Gastroesophageal sphincter (tissue), 4 donors: ENCODE measurements at places on chromosomes 1 and 21. TPM values are rescaled to one million over a fixed set of nuclear protein-coding genes. Genes with fewer than 3 reads are reported as not detected.

Gene LYPD8
- total RNA-seq = not detected

Gene PPIE
- total RNA-seq = 44.3 TPM

Gene VWA5B1
- total RNA-seq = not detected

Gene BEND5
- total RNA-seq = 8.9 TPM

Gene CD247
- total RNA-seq = 1.3 TPM

Gene CACNA1S
- not detected for total RNA-seq

Gene LCE3D
- not detected for total RNA-seq

Gene GBP6
- total RNA-seq = 1.6 TPM

Gene MTARC1
- 6.2 TPM for total RNA-seq

Gene SLC6A17
- total RNA-seq = under 0.01 TPM

Gene PARS2
- 5.5 TPM for total RNA-seq

Gene TRPM2
- 3.2 TPM for total RNA-seq

Gene TPTE
- not detected for total RNA-seq

Gene UTP11
- total RNA-seq = 53.7 TPM

GRCh38 chr1:19483261-19483660 is 2.1 kb downstream of the CAPZB start:
- no peak for ATAC-seq

- peak; percentile 17 for ATAC-seq
Observed at GRCh38 chr1:162680419-162681121, 48.3 kb downstream of the DDR2 start.

DNA sequence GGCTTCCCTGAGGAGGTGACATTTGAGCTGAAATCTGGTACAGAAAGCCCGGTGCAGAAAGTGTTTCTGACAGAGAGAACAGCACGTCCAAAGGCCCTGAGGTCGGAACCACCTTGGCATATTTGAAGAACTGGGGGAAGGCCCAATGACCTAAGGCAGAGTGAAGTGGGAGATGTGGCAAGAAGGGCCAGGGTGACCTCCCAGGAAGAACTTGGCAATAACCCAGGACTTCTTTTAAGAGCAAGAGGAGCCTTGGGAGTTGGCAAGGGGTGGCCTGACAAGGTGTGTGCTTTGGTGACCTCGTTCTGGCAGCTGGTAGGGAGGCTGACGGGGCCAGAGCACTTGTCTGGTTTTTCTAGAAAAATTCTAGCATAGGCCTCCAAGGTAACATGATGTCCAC is 23.4 kb downstream of the TTC39A start:
- no peak for ATAC-seq

- ATAC-seq = no peak
Observed at GRCh38 chr1:193433599-193433998, 247.2 kb upstream of the B3GALT2 start.

DNA sequence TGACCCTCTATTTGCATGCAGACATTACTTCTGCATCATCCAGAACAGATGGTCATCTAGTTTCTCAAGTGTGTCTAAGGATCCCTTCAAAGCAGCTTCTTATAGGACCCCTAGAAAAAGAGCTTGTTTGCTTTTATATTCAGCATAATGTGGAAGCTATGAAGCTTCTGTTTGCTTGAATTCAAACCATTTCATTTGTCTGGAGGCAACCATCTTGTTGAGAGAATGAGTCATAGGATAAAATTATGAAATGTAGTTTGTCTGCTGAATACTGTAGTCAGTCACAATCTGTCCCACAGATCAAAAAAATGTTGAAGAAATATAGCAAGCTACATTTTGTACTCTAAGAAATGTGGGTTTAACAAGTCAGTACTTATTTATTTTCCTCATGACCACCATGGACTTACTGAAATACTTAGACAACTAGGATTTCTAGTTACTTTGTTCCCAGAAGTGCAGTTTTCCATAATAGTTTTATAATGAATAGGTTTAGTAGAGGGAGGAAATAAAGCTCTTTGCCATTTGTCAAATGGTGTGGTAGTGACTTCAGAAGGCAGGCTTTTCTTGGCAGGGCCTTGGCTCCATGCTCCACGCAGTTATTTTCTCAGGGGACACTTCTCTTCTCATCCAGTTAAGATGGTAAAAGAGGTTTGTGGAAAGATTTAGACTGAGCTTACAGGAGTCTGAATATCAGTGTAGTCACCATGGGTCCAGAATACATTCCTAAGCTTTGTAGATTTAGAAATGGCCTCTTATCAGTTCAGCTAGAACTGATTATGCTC is 74.8 kb upstream of the DEPDC1 start:
- no peak for ATAC-seq

- no peak for ATAC-seq
Observed at GRCh38 chr1:158329300-158329699, 2.0 kb downstream of the CD1B start.

DNA sequence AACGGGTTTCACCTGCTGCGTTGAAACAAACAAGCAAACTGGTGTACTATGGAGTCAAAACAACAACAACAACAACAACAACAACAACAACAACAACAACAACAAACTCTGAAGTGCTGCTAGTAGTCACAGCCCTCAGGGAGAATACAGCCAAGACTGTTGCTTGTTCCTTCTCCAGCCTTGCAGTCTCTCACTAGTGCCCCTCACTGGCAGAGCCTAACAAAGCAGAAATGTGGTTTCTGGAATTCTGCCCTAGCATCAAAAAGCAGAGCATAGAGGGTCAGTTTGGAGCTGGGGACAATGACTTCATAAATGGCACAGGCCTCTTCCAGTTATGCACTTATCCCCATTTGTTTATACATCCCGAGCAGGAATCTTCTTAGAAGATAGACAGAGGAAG is 187.4 kb downstream of the KCNK2 start:
- no peak for ATAC-seq

GRCh38 chr1:2158272-2158671 is 36.3 kb downstream of the FAAP20 start:
- ATAC-seq = no peak

- ATAC-seq = no peak
Observed at GRCh38 chr1:153399401-153400055, 8.7 kb upstream of the S100A8 start.

GRCh38 chr1:8809342-8809736 is 8.1 kb downstream of the RERE start:
- ATAC-seq = no peak

DNA sequence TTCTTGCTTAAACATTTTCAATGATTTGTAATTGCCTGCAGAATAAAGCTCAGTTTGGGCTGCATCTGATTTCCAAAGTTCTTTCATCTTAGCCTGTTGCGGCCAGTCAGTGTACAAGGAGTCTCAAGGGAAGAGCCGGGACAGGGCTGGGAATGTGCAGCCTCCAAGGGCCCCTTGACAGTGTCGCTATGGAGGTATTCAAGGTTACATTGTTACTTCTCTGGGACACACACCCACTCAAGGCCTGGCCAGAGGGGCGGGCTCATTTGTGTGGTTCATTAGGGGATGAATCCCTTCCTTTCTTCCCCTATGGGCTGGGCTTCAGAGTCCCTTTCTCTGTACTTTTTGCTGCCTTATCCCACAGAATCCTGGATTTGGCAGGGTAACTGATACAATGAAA is 107.6 kb upstream of the CSF3R start:
- ATAC-seq = no peak

GRCh38 chr1:229221106-229222019 is 49.5 kb upstream of the RAB4A start:
- ATAC-seq = peak; percentile 45

DNA sequence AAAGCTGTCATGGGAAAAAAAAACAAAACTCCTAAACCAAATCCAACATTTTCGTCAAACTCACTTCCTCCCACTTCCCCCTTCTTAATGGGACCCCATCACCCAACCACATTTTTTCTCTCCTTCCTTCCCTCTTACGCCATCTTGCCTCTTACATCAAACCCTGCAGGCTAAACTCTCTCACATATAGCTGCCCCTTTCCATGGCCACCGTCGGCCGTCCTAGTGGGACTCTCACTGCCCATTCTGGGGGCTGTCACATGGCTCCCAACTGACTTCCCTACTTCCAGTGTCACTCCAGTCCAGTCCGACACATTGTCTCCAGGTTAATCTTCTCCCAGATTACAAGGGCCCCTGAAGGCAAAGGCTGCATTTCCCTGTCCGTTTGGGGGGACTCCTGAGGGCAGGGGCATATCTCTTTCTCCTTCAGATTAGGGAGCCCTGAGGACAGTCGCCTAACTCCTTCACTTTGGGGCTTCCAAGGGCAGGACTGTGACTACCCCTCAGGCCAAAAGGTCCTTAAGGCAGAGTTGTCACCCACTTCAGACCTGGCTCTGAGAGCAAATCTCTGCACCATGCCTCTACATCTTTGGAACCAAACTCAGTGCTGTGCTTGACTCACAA is 658 bp downstream of the UBXN11 start:
- ATAC-seq = no peak

GRCh38 chr1:212609701-212610574 is 1.4 kb downstream of the ATF3 start:
- no peak for ATAC-seq

GRCh38 chr1:56029319-56030003 is 549.9 kb downstream of the PLPP3 start:
- ATAC-seq = no peak

DNA sequence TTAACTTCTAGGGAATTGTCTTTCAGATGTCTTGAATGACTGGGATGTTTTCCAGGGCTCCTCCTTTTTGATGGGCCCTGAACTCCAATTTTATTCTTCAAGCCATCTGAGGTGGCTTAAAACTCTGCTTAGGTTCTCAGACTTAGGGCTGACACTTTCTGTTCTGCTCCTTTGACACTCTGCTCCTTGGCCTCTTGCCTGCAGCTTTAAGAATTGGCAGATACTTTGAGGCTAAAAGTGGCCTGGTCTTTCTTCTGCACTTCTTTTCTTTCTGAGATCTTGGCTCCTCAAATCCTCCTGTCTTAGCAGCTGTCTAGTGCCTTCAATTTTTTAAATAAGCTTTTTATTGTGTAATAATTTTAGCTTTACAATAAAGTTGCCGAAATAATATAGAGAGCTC is 294.6 kb downstream of the RPS6KC1 start:
- no peak for ATAC-seq

- no peak for ATAC-seq
Observed at GRCh38 chr1:41652384-41653265, 168.1 kb upstream of the EDN2 start.

GRCh38 chr21:14901482-14901958 is 163.3 kb downstream of the NRIP1 start:
- ATAC-seq = no peak

DNA sequence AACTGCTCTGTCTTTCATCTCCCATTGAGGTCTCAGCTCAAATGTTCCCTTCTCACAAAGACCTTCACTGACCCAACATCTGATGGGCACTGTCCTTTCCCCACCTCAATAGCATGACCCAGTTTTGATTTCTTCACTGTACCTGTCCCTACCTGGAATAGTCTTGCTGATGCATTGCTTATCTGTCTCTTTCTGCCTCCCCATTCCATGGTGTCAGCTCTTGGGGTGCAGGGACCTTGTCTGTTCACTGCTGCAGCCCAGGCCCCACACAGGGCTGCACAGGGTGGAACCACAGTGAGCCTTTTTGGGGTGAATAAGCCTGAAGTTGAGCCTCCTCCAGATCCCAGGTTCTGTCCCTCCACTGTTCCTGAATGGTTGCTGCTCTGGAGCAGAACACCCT is 414.9 kb downstream of the PTPRU start:
- no peak for ATAC-seq
